Lung (tissue), 17 donors: ENCODE measurements at places on chromosomes 16 and 17. TPM values are rescaled to one million over a fixed set of nuclear protein-coding genes. Genes with fewer than 3 reads are reported as not detected.
A peak's percentile ranks its signal among the peaks of the same experiment; 100 is the strongest.

DNA sequence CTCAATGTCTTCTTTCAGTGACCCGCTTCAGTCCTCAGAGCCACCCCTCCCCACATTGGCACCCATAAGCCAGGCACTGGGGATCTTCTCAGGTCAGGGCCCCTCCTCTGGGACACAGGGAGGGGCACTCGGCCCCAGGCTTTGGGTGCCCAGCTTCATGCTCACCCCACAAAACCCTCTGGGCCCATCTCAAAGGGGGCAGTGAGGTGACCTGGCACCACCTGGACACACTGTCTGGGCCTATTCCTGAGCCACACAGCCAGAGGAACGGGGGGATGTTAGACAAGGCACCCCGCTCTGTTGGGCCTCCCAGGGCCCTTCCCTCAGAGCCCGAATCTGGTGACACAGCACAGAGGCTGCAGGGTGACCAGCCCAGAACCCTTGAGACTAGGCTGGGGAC is 36.1 kb downstream of the TNFRSF13B start:
- no peak for DNase-seq

DNA sequence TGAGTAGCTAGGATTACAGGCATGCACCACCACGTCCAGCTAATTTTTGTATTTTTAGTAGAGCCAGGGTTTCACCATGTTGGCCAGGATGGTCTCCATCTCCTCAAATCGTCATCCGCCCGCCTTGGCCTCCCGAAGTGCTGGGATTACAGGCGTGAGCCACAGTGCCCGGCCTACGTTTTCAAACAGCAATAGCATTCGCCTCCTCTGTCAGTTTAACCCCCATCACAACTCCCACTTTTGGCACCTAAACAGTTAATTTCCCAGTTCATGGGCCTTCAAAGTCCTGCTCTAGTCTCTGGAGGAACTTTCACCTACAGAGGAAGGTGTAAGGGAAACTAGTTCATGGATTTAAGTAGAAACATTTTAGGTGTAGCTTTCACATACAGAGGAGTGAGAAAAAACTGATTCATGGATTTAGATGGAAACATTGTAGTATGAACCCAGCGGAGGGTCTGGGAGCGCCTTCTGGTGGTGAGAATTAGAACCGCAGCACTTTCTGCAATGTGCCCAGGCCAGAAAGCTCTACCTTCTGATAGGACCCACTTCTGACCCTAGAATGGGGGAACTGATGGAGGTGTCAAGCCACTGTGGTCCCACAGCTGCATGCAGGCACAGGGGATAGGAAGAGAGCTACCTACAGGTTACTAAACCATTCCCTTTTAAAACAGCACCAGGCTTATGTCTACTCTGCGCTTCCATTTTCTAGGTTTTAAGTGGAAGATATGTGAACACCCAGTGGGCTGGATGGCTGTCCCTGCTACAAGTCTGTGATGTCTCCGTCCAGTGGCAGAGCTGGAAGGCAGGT is 12.0 kb upstream of the MEOX1 start:
- DNase-seq: peak; percentile 77

- no peak for DNase-seq
Measured at GRCh38 chr17:64661726-64661975, 456 bp downstream of the SMURF2 start.

- no peak for DNase-seq
Measured at GRCh38 chr17:80526116-80526910, 18.3 kb upstream of the RPTOR start.

DNA sequence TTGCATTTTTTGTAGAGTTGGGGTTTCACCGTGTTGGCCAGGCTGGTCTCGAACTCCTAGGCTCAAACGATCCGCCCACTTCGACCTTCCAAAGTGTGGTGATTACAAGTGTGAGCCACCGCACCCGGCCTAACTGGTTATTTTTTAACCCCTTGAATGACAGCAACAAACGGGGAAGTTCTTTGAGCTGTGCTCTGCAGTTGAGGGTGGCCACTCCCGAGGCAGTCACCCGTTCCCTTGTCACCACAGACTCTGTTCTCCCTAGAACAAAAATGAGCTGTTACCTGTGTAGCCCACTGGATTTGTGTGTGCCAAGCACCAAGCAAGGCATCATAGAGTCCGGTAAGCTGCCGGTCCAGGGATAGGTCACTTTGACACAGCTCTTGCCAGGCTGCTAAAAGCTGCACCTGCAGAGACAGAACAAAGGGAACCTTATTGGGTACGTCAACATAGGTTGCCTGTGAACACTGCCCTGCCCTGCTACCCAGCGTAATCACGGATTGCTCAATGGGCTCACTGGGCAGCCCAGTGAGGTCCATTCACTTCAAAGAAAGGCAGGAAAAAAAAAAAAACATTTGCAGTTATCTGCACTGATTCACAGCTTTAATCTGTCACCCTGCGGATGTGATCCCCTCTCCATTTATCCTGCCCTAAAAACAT is 19.6 kb downstream of the COG7 start:
- no peak for DNase-seq

GRCh38 chr17:13302983-13303382 is 285.2 kb upstream of the ELAC2 start:
- no peak for DNase-seq

DNA sequence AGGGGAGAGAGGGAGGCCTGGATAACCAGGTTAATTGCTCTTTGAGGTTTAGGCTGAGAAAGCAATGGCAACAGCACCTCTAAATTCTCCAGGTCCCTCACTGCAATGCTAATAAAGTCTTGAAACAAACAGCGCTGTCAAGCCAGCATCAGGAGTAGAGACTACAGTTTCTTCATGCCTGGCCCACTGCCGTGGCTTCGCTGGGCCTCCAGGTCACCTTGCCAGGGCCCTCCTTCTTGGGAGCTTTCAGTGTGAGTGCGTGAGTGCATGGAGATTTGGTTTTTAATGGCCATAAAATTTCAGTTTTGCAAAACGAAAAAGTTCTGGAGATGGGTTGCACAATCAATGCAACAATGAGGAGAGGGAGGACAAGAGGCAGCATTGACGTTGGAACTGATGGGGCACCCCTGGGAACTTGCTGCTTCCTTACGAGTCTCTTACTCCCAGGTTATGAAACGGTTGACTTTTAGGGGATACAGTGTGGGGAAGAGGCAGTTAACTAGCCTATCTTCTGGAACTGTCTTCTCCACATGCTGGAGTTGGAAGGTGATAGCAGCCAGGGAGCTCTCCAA is 229.4 kb downstream of the XYLT1 start:
- DNase-seq: no peak

GRCh38 chr17:29613352-29613837 is 9.3 kb downstream of the CORO6 start:
- DNase-seq: peak; percentile 94

GRCh38 chr17:74512036-74512435 is 19.2 kb downstream of the CD300LB start:
- no peak for DNase-seq

DNA sequence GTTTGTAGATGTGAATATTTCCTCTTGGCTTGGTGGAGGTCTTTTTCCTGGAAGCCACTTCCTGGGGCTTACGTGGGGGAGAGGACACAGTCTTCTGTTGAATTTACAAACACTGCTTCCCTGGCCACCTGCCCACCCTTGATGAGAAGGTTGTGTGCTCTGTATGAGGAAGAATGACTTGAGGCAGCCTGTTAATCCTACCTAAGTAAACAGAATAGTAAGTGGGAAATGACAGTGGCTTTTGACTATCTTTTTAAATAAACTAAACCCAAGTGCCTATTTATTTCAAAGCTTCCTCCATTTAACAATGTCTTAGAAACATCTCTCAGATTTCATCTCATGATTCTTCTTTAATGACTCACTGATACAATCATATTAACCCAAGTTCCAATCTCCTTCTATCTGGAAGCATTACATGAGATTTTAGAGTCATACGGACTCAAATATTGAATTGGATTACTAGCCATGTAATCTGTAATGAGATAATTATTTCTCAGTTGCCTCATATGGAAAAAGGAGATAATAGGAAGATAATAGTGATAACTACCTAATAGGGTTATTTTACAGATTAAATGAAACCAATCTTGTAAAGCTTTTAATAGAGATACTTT is 96.6 kb upstream of the SMIM36 start:
- DNase-seq: peak; percentile 69

DNA sequence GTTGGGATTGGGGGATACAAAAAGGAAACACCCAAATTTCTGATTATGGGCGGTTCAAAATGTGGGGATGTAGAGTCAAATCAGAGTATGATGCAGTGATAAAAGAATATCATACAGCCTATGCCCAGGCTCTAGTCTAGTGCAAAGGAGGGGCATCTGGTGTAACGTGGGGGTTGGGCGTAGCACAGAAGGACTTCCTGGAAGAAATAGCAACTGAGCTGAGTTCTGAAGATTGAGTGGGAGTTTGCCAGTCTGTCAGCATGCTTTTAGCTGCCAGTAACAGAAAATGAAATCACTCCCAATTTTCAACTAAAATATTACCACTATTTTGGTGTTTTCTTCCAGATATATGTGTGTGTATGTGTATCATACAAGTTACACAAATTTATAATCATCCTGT is 196.9 kb downstream of the SPECC1 start:
- DNase-seq: no peak

GRCh38 chr16:67528870-67529581 is 397 bp downstream of the RIPOR1 start:
- peak; percentile 57 for DNase-seq

GRCh38 chr17:67813803-67814180 is 11.5 kb upstream of the BPTF start:
- no peak for DNase-seq

DNA sequence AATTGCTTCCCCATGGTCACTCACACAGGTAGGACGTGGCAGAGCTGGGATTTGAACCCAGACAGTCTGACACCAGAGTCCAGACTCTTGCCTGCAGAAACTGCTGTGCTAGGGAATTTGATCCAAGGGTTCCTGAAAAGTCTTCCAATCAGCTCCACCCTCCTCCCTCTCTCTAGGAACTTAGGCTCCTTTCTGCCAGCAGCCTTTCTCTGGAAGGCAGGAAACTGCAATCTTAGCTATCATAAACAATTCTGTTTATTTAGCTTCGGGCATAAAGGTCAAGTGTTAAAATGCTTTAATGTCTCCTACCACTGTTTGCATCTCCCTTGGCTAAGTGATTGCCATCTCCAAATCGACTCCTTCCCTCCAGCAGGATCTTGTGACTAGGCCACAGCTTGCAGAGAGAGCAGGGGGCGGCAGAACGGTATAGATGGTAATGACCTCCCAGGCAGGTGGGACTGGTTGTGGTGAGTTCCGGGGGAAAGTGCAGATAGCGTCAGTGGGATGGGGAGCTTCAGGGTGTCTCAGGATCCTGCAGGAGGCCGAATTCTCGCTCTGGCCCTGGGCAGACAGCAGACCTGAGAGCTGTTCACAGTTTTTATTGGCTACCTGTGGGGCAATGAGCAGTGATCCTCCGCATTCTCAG is 882.4 kb upstream of the EEF2KMT start:
- DNase-seq: no peak

DNA sequence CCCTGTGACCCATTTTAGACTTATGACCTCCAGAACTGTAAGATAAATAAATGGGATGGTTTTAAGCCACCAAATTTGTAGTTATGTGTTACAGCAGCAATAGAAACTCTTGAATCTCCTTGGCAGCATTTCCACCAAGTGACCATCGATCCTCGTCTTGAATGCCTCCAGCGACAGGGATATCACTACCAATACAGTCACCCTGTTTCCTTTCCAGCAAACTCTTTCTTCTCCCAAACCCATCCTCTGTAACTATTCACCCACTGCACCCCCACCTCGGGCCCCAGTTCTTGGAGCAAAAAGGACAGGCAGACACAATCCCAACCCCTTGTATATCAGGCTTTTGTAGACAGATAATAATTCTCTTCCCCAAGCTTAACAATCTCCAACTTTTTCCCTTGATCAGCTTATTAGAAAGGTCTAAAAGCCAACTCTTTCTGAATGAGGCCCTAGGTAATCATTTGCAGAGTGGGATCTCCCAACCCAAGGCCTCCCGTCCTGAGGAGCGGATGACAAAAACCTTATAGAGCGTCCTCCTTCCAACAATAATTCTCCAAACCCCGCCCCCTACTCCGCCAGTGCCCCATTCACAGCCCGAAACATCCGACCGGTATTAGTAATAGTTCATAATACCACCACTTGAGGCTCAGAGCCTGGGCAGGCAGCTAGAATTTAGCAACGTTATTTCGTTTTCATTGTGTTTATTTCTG is 14.7 kb upstream of the PLLP start:
- no peak for DNase-seq

GRCh38 chr16:84354306-84354705 is 14.0 kb upstream of the ATP2C2 start:
- DNase-seq: no peak

DNA sequence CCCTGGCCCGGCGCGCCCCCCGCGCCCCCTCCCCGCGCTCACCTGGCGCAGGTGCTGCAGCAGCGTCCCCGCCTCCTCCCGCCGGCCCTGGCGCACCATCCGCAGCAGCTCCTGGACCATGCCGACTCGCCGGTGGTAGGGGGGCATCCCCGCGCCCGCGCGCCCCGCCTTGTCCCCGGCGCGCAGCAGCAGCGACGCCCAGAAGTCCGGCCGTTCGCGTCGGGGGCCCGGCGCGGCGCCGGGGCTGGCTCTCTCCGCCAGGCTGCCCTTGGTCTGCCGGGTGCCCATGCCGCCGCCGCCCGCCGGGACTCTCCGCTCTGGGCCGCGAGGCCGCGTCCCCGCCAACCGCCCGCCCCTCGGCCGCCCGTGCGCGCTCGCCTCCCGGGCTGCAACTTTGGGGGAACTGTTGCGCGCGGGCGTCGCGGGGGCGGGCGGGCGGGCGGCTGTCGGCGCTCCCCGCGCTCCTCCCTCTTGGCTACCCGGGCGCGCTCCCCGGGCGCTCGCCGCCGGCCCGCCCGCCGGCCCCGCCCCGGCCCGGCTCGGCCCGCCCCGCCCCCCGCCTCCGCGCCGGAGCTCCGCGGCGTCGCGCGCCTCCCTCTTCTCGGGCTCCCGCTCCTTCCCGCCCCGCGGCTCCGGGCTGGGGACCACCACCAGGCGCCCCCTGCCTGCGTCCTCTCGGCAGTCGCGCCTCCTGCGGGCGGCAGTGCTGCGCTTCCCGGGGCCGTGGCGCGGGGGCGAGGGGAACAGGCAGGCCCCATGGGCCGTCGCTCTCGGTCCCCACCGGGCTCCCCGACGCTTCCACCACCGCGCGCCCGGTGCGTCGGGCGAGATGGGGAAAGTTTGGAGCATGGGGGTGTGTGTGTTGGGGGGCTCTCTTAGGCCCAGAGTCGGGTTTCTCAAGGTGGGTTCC is at the start of gene LRRC75A:
LRRC75A (minus strand) TSS at position 491 of the 910 bp plus-strand sequence; CDS start at position 288, 203 bp downstream.
- peak; percentile 78 for DNase-seq

GRCh38 chr17:39866013-39866730 is 1.8 kb upstream of the ZPBP2 start:
- DNase-seq: no peak

DHRS7C gene
- total RNA-seq: not detected

P2RX1 gene
- 16.4 TPM for total RNA-seq

CDH13 gene
- total RNA-seq: 10.1 TPM

NOS2 gene
- total RNA-seq: 1.2 TPM

SLFN14 gene
- total RNA-seq: 2.3 TPM

PKMYT1 gene
- total RNA-seq: 5.9 TPM

CRHR1 gene
- not detected for total RNA-seq

KRTAP4-1 gene
- not detected for total RNA-seq
